ENCODE measurements at places on chromosomes 16 and 17.

GRCh38 chr17:62629556-62630364 lies 2.3 kb downstream of the MRC2 start:
- DNase-seq, result no peak

GRCh38 chr17:17119533-17119932 lies 77.3 kb downstream of the MPRIP start:
- DNase-seq, result no peak

DNA sequence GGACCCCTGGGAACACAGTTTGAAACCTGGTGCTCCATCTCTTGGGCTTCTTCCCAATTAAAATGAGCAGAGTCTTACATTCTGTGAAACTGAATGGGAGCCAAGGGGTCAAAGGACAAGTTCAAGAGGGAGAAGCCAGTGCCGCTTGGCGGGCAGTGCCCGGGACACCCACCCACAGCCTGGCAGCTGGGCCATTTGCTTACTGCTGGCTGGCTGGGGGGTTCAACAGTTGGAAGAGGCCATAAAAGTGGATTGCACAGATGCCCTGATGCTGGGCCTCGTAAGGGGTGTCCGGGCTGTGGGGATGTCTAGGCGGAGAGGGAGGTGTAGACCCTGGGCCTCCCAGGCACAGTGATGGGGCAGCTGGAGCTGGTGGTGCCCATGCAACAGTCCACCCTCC lies 52.1 kb downstream of the CMIP start:
- no peak for DNase-seq

DNA sequence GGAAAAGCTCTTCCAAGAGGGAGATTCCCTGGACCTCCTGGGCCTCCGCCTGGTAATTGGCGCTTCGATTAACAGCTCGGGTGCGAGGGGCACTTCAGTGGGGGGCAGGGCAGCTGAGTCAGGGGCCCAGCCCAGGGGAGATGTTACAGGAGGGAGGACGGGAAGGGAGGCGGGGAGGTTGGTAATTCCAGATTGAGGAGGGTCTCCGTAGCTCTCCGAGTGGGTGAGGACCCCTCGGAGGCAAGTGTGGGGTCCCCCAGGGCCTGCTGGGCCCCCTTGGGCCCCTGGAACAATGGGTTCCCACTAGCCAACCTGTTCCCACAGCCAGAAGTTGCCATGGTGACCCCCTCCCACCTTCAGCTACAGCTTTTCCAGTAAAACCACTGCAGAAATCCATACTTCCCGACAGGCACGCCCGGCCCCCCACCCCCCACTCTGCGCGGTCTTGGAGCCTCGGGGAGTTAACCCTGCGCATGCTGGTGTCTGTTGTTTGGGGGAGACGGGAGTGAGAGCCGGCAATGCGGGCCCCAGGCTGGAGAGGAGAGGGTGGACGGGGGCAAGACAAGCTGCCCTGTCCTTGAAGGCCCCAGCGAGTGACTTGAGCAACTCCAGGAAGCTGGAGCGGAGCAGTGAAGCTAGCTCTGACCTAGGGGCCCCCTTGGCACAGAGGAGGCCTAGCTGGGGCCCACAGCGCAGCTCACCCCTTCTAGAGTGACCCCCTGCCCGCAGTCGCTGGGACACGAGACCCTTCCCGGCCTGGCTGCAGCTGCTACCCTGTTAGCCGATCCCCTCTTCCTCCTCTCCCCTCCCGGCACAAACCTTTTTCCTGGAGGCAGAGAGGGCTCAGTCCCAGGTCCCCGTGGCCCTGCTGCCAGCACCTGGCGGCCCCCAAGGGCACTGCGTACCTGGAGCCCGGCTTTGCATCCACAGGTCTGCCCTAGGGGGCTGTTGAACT lies 37.8 kb downstream of the TMEM235 start:
- no peak for DNase-seq

- no peak for DNase-seq
These were observed 610 bp upstream of the PEX12 start for GRCh38 chr17:35578929-35579432.

DNA sequence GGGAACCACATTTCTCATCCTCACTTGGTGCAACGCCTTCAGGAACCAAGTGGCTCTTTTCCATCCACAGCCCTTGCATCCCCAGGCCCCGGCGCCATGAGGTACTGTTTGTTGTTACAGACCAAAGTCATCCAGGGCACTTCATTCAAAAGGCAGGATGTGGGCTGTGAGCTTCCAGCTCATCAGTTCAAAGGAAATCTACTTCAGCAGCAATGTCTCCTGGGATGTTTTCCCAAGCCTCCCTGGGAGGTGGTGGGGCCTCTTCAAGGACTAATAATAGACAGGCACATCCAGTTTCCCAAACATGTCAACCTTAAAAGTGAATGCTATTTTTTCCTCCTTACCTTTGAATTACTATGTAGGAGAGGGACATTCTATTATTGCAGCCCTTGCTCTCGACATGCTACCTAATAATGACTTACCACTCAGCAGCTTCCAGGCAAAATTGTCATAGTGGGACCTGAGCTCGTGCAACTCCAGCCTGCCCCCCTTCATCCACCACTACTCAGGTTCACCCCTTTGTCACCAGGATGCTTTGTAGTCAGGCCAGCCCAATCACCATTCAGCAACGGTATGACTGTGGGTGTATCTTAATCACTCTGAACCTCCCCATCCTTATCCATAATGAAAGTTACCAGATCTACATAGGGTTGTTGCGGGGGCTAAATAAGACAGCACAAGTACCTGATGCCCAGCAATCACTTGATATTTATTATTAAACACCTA lies 1.7 kb upstream of the PRKCB start:
- DNase-seq, result no peak

- DNase-seq, result no peak
These were observed 16.3 kb upstream of the SALL1 start for GRCh38 chr16:51167170-51167895.

- no peak for DNase-seq
These were observed 2.8 kb downstream of the STAT5A start for GRCh38 chr17:42291129-42291528.

DNA sequence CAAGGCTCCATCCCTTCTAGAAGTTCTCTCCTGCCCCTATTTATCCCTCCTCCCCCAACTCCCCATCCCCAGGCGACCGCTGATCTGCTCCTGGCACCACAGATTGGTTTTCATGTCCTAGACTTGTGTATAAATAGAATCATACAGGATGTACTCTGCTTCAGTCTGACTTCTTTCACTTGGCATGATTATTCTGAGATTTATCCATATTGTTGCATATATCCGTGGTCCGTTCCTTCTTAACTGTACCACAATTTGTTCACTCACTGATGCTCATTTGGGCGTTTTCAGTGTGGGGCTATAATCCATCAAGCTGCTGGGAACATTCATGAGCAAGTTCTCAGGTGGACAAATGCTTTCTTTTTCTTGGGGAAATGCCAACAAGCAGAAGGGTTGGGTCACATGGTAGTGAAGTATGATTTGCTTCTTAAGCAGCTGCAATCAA lies 23.9 kb downstream of the PITPNM3 start:
- DNase-seq, result no peak

DNA sequence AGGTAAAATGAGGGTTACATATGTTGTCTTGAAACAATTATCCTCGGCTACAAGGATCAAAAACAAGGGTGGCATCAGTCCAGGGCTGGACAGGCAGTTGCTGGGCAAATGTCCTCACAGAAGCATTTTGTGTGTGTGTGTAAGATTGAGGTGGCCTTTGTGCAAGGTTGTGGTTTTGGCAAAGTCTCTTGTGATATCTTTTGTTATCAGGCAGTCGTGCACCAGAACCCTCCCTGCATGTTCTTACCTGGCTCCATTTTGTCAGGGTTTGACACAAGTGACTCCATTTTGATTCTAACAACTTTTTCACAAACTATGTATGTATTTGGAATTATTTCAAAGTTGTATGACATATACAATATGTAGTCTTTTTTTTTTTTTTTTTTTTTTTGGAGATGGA lies 20.0 kb downstream of the CHAD start:
- no peak for DNase-seq

GRCh38 chr17:38322156-38322779 lies 21.5 kb downstream of the GPR179 start:
- peak; percentile 54 for DNase-seq

DNA sequence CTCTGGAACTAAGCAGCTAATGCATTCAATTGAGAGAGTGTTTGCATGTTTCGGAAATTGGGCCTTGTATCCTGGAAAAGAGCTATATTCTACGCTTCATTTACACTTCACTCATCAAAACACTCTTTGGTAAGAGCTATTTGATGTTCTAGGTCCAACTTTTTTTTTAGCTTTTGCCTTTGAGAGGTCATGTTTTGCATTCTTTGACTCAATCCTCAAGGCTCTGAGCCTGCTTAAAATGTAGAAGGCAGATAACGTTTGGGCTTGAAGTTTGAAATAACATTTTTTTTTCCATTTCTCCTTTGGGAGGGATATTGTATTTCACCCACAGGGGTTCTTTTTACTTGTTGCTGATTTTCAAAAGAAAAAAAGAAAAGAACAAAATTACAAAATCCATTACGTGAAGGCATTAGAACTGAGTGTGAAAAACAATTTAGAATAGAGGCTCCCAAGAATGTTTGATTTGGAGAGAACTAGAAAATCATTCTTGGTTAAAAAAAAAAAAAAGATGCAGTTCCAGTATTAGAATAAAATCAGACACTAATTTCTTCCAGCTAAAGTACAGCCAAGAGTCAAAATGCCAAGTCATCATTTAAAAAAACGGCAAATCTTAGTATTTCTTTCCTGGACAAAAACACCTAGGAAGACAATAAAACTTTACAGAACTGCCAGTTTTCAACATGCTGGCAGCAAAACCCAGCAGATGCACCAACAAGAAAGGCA lies 268.5 kb downstream of the GRIN2A start:
- no peak for DNase-seq

DNA sequence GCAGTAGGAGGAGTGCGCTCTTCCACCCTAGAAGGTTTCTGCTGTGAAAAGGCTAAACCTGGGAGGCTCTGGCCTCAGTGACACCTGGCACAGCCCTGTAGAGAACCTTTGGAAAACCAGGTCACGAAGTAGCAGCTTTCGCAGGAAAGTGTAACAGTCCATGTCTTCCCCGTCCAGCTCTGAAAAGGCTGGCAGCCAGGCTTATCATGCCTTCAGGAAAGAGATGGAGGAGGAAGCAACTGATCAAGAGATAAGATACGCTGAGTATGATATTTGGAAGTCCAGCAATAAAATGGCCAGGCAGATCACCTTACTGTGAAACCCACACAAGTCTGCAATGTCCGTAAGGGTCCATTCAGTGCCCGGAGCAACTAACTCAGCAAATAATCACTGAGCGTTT lies 22.3 kb downstream of the TUBD1 start:
- no peak for DNase-seq

DNA sequence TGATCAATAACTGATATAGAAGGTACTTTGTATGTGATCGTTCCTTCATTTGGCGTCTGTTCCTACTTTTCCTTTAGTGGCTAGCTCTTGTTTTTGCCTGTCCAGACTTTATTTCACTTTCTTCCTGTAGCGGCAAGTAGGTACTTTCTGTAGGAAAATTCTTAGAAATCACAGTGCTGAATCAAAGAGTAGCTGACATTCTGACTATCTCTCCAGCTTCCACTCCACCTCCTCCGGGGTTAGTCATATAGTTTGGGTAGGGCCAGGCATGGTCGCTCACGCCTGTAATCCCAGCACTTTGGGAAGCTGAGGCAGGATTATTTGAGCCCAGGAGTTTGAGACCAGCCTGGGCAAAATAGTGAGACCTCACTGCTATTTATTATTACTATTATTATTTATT lies 29.9 kb upstream of the PAFAH1B1 start:
- no peak for DNase-seq

DNA sequence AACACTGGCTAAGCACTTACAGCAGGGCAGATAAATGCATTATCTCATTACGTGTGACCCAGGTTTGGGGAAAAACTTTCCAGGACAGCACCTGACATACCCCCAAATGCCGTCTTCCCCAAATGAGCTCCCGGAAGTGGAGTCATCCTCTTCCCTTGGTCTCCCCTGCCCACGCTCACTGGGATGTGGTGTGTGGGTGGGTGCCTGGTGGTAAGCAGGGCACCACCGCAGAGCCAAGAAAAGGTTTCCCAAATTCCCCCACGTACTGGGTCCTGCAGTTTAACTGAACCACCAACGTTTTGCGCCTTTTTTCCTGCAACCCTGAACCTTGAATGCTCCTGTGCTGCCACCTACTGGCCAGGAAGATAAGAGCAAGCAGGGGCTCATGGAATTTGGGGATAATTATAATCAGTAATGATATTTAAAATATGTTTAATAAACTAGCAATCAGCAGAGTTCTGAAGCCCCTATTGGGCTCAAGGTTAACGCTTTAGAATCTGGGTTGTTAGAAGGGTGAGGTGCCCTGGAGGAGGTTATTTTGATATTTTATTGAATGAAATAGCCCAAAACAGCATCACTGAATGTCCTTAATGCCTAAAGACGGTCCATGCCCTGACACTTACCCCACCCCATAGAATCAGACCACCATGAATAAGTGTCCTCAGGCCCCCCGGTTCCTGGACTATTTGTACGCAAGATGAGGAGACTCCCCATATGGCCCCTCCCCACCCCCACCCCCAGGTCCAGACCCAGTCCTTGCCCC lies 8.0 kb downstream of the SPPL2C start:
- DNase-seq, result peak; percentile 17

GRCh38 chr17:45948881-45949624 lies 50.0 kb upstream of the STH start:
- DNase-seq, result peak; percentile 8

GRCh38 chr16:79171931-79172705 lies 428.4 kb downstream of the MAF start:
- no peak for DNase-seq

GRCh38 chr17:6020376-6021010 lies 49.7 kb upstream of the WSCD1 start:
- DNase-seq, result no peak

- DNase-seq, result peak; percentile 30
These were observed 5.7 kb downstream of the ENO3 start for GRCh38 chr17:4956493-4957061.

DNA sequence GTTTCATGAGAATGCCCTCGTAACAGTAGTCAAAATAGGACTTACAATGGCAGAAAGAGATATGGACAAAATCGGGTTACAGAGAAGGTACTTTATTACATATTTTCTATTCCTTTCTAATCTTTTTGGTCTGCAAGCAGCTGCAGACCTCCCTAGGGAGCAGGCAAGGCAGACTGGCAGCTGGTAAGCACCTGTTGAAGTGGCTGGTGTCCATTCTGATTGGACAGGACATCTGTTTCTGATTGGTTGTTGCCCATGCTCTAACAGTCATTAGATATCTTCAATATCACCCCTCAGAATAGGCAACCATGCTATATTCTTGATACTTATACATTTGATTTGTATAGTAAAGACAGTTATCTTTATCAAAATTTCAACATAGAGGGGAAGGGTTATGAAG lies 606.3 kb downstream of the KCNJ2 start:
- DNase-seq, result no peak

DNA sequence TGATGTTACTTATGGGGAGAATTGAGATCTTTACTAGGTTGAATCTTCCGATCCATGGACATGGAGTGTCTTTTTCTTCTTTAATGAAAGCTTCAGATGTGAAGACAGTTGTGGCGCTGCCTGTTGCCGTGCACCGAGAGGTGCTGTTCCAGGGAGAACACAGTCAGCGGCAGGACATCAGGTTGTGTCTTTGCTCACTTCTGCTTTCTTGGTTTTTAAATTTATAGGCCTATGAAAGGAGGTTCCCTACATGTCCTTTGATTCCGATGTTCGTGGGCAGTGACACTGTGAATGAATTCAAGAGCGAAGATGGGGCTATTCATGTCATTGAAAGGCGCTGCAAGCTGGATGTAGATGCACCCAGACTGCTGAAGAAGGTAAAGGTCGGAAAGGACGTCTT lies 49.8 kb downstream of the SEC14L1 start:
- no peak for DNase-seq

- DNase-seq, result no peak
These were observed 28.5 kb downstream of the MAF start for GRCh38 chr16:79571903-79572535.

- DNase-seq, result no peak
These were observed 11.6 kb upstream of the RMI2 start for GRCh38 chr16:11333702-11334101.
